Stimulated activated CD4-positive, alpha-beta T cell treated with anti-CD3 and anti-CD28 coated beads, Interleukin-4, amount 100 ng/mL, for 1 hour (primary cell): ENCODE measurements at places on chromosomes 12 and 14.

DNA sequence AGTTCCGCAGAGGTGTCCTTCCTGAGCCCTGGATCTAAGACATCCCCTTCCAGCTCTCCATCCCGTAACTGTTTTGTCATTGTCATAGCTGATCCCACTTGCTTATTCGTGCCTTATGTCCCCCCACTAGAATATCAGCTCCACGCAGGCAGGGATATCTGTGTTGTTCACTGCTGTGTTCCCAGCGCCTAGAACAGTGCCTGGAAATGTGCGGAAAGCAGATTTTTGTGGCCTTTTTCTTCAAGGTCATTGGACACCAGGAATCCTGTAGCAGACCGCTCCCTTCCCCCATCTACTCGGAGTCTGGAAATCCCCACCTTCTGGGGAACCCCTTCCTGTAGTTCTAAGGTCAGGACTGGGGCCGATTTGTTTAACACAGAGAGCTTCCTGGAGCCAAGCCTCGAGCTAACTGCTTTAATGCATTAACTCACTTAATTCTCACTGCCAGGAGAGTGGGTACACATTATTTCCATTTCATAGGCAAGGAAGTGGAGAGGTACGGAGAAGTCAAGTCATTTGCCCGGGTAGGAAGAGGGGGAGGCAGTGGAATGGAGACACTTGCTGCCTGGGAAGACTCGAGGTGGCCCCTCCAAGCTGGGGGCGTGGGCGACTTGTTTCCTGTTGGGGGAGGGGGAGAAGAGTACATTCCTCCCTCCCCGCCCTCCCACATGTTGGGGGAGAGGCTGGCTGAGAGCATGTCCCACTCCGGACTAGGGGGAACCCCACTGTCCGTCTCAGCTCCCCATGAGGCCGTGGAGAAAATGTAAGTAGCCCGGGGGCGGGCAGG lies 1.2 kb upstream of the SH2B3 start:
- peak; percentile 73 for DNase-seq

GRCh38 chr12:123445388-123446332 lies 9.2 kb upstream of the RILPL2 start:
- no peak for DNase-seq

DNA sequence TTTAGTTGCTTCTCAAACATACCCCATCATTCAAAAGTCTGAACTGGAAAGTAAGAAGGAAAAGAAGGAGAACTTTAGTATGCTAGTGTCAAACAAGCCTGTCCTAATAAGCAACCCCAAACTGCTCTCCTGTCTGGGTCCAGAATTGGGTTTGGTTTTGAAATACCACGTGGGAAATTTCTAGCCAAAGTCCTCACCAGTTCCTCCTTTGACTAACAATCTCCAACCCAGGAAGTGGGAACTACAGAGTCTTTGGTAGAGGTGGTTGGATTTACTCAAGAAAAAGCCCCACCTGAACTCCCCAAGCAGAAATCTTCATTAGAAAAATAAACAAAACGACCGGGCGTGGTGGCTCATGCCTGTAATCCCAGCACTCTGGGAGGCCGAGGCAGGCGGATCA lies 17.4 kb upstream of the EIF4B start:
- DNase-seq, result no peak

DNA sequence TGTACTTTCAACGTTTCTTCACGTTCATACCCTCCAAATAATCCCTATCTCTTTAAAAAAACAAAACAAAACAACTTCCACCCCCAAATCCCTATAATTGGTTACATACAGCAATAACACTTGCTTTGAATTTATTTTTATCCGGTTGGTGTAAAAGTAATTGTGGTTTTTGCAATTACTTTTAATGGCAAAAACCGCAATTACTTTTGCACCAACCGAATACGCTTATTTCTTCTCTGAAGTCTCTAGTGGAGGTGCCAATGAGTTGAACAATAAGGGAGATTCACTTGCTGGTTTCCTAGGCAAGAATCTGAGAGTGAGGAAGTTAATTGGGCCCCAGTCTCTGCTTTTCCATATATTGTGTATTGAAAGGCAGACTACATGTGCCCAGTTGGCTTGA lies 133.3 kb downstream of the DACT1 start:
- DNase-seq, result no peak

DNA sequence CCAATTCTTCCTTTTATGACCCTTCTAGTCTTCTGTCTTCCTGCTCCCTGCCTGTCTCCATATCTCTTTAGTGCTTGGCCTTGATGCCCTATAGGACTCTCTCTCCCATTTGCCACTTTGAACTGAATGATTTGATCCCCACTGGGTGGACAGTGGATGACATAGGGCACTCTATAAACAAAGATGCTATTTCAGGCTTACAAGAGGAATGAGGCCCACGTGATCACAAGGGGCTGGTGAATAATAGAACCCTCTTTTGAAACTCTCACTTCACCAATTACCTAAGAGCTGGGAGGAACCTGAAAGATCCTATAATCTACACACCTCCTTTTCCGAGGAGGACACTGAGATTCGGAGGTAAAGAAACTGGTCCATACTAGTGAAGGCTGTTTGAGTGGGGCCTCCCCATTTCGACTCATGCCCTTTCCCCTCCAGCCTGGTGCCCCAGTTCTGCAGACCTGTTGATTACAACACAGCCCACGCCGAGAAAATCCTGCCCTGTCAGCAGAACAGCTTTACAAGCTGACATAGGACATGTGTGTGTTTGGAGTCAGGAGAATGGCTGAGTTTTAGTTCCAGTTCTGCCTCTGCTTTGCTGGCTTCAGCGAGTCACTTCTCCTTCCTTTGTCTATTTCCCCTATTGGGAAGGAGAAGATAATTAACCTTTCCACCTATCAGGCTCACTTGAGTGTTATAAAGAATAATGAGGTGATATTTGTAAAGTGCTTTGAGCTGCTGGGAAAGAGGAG lies 400.3 kb downstream of the ZFP36L1 start:
- DNase-seq, result no peak

GRCh38 chr12:117563007-117563406 lies 201.6 kb upstream of the NOS1 start:
- no peak for DNase-seq

DNA sequence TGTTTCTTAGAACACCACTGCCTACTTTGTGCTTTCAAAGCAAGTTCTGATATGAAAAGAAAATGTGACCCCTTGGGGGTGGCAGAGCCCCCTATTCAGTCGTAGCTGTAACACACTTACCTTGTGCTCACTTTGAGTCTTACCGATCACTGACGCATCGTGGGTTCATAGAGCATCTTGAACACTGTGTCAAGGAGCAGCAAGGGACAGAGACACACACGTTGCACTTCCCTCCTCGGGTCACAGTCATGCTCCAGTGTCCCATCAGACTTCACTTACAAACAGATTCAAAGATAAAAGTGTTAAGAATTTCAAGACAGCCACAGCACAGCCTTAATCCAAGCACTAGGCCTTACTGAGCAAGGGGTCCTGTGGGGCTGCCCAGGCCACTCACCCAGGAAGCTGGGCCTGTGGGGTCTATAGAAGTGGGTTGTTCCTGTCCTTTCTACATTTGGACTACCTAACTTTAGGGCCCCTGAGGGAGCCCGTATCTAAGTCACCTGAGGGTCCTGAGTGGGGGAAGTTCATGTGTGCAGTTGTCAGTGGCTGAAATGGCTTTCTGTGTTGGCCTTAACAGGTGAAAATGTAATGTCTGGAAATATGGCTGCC lies 75.4 kb upstream of the BDKRB2 start:
- no peak for DNase-seq

- no peak for DNase-seq
Observed at GRCh38 chr14:106776395-106776983, 1250.1 kb downstream of the TMEM121 start.

DNA sequence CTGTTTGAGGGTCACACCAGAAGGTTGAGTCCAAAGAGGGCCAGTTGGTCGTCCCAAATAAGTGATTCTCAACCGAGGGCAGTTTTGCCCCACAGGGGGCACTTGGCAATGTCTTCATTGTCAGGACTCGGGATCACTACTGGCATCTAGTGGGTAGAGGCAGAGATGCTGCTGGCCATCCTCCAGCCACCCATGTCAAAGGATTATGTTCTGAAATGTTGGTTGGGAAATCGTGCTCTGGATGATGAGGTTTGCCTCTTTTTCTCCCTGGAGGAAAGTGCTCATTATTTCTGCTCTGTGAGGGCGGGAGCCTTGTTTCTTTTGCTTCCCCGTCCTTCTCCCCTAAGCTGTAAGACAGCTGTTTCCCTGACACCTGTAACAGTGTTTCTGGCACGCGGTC lies 3.6 kb downstream of the ZNF839 start:
- DNase-seq, result no peak

- DNase-seq, result no peak
Observed at GRCh38 chr12:110575326-110575725, 7.8 kb downstream of the PPTC7 start.

GRCh38 chr14:94395888-94396574 lies 7.6 kb upstream of the SERPINA1 start:
- DNase-seq, result no peak

- no peak for DNase-seq
Observed at GRCh38 chr14:30882431-30882830, 8.1 kb downstream of the COCH start.

- DNase-seq, result no peak
Observed at GRCh38 chr14:104993306-104993705, 7.7 kb downstream of the CLBA1 start.

DNA sequence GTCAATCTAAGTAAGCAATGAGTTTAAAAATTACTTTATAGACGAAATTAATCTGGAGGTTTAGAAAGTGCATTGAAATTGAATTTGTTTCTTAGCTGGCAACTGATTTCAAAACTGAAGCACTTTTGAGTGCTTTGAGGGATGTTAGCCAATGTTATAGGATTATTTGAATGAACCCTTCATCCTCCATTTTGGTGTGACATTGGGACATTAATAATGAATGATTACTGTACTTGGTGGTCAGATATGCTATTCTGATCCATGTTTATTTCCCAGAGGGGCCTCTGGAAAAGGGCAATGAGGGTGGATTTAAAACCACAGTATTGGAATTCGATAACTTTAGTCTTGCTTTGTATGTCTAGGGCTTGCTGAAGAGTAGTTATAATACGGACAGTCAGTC lies 183.2 kb downstream of the AKAP6 start:
- DNase-seq, result no peak

GRCh38 chr12:131315601-131316000 lies 361.9 kb downstream of the ADGRD1 start:
- no peak for DNase-seq

- DNase-seq, result no peak
Observed at GRCh38 chr14:67187826-67188225, 1.4 kb upstream of the GARIN2 start.

- DNase-seq, result no peak
Observed at GRCh38 chr12:12883369-12884001, 7.9 kb upstream of the GPRC5A start.

- DNase-seq, result no peak
Observed at GRCh38 chr12:45363903-45364302, 148.0 kb downstream of the ANO6 start.

- no peak for DNase-seq
Observed at GRCh38 chr14:84090837-84091236, 1439.1 kb upstream of the FLRT2 start.

GRCh38 chr14:61493239-61493638 lies 171.9 kb downstream of the PRKCH start:
- DNase-seq, result no peak

DNA sequence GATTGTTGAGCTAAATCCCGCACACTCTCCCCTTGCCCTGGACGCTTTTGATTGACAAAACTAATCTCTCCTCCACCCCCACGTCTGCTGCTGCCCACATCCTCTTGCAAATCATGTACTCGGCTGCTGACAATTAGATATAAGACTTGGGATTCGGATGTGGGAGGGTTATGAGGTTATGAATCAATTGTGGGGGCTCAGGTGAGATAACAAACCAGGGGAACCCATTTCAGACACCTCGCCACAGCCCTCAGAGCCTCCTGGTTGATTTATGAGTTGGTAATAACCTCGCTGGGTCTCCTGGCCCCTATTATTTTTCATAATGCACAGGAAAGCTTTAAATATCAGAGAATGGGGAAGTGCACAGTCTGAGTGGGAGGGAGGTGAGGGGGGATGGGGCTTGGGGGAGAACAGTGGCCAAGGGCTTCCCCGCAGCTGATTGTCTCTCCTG lies 449.9 kb downstream of the DPF3 start:
- DNase-seq, result peak; percentile 20

- no peak for DNase-seq
Observed at GRCh38 chr12:83128540-83128939, 441.8 kb downstream of the TMTC2 start.

- DNase-seq, result no peak
Observed at GRCh38 chr14:102424923-102425322, 62.2 kb downstream of the TECPR2 start.
